GM23248 (cell line): ENCODE measurements at places on chromosomes 6 and 20.

GRCh38 chr20:46894971-46895905, 595 bp downstream of the EYA2 start:
- peak; percentile 41 for DNase-seq

DNA sequence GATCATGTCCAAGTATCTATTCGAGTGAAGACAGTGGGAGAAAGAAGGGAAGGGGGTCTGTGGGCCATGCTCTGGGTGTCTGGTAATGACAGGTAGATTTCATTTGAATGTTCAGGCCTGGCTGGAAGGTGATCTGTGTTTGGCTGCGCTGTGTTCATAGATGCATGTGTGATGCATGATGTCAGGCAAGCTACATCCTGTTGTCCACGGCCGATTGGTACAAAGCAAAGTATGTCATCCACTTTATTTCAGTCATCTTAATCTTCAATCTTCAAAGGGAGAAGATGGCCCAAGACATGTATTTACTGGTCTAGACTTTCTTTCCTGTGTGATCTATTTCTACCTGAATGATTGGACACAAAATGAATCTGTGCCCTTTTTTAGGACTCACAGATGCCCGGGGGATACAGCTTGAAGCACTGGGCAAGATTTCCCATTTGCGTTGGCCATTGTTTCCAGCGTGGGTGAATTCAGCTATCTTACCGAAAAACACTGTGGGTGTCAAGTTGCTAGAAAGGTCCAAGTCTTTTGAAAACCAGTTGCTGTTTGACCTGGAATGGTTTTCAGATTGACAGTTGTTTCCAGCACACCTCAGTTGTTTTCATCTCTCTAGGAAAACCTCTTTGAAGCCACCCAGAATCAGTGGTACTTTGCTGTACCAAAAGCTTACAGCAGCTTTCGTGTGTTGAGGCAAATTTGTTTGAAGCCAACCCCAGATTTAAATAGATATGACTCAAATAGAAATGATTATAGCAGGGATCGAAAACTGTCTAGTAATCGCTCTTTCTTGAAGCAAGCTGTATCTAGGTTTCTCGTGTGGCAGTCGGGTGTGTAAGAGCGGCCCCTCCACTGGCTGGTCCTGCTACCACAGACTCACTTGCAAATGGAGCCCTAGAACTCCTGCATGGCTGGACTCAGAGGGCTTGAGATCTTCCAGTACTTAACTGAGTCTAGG, 27.2 kb downstream of the DUSP22 start:
- DNase-seq = no peak

DNA sequence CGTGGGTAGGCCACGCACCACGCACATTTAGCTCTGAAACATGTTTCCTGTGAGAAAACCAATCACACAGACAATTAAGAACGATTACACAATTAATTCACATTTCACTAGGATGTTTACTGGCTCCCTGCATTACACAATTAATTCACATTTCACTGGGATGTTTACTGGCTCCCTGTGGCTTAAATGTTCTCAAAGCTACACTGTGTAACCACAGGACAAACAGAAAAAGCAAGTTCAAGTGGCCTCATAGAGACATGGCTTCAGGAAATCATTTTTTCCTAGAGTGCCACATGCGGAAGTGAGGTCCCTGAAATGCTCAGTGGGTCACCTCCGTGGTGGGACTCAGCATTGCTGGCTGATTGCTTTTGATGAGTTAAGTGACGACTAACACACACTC, 61.7 kb upstream of the XRN2 start:
- DNase-seq = no peak

DNA sequence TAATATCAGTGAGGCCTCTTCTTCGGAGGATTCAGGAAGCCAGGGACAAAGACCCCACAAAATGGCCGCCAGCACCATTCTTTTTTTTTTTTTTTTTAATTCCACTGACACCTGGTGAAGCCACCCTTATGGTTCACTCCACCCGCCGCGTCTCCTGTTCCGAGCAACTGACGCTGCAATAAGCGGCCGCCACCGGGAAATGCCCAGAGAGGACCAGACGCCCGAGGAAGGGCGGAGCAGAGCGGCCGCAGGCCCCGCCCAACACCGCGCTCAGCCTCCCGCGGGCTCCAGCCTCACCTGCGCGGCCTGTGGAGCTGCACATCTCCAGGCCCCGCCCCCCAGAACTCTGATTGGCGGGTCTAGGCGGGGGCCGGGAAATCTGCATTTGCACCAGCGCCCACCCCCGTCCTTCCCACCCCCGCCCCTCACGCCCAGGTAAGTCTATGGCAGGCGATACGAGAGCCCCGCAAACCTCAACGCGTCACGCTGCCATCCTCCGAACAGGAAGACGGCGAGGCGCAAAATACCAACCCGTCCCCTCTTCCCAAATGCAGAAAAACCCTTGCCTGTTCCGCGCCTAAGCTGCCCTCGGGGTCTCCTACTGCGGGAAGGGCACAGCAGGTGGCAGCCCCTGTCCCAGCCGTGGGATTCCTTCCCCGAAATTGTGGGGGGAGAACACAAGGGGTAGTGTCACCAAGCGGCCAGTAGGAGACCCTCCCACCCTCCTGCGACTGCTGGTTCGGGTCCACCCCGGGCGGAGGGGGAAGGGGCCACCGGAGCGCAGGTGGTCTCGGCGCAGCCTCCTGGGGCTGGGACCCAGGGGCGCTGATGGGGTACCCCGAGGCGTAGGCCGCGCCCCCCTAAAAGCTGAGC, 960 bp downstream of the ATP9A start:
- DNase-seq = peak; percentile 61

DNA sequence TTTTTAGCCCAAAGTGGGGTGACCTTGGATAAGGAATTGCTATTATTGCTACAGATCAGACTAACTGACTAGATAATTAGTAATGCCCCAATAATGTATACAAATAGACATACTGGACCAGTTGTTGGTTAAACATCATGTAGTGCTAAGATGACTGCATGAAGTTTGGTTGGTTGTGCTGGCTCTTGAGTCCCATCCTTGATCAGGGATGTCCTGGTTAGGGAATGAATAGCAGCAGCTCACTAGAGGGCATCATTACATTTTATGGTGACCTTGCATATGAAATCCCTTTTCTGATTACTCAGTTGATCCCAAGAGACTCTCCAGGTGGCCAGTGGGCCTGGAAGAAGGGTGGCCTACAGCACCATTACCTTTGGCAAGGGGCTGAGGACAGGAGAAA, 10.9 kb downstream of the TPBG start:
- DNase-seq = no peak

DNA sequence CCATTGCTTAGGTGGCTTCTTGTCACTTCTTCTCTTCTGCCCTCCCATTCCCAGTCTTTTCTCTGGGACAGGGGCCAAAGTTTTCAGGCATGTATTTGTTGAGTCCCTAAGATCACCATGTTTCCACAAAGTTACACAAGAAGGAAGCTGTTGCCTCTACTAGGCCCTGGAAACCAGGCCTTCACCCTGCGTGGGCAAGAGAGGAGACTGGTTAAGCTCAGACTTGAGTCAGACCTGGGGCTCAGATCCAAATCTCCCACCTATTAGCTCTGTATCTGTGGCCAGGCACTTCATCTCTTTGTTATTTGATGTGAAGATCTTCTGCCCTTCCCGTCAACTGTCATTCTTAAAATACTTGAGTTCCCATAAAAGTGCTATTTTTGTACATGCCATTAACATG, 154.6 kb downstream of the SASH1 start:
- DNase-seq = peak; percentile 95

GRCh38 chr20:57638173-57638894, 18.1 kb upstream of the ZBP1 start:
- peak; percentile 25 for DNase-seq

- no peak for DNase-seq
Observed at GRCh38 chr20:62252342-62252966, 14.1 kb downstream of the OSBPL2 start.

GRCh38 chr6:47479140-47479508, 1.5 kb downstream of the CD2AP start:
- peak; percentile 56 for DNase-seq

DNA sequence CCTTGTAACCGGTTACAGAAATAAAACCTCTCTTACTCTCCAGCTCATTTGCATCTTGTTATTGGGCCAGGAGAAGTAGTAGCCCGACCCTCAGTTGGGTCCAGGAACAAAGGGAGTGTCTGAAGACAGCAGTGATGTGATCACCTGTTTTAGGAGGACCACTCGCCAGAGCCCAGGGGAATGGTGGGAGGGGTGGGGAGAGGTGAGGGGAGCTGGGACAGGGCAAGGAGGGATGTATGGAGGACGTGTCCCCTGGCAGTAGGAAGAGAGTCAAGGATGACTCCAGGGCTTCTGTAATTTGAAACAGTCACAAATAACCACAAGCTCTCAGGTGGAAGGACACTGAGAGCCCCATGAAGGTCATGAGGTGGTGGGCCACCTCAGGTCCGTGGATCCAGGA, 1.4 kb upstream of the PCMTD2 start:
- DNase-seq = no peak

DNA sequence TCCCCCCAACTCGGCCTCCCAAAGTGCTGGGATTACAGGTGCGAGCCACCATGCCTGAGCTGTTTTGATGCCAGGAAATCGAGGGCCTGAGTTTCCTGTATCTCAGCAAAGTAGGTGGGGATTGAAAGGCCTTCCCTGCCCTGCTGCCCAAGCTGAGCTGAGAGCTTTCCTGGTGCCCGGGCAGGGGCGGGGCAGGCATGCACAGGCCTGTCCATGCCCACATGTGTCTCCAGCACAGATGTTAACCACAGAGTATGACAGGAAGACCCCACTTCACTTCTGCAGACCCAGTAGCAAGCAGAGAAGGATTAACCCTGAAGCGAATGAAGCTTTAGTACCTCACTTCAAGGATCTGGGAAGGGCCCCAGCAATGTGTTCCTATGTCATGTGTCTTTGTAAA, 66.0 kb downstream of the GPR6 start:
- no peak for DNase-seq

DNA sequence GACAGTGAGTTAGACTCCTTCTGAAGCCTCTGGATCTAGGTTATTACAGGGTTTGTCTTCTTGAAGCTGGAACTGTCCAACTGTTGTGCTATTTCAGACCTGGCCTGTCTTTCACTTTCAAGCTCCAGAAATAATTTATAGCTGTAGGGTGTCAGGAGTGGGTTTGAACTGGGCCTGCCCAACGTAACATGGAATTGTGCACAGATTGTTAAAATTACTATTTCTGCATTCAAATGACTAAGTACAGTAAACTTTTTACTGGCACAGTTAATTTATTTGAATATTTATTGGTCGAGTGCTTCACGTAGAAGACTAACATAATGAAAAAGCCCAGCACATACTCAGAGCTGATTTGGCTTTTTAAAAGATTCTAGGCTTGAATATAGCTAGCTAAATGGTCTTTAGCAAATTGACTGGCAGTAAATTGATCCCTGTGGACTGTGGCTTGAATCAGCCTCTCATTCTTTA, 74.3 kb downstream of the ARID1B start:
- no peak for DNase-seq

DNA sequence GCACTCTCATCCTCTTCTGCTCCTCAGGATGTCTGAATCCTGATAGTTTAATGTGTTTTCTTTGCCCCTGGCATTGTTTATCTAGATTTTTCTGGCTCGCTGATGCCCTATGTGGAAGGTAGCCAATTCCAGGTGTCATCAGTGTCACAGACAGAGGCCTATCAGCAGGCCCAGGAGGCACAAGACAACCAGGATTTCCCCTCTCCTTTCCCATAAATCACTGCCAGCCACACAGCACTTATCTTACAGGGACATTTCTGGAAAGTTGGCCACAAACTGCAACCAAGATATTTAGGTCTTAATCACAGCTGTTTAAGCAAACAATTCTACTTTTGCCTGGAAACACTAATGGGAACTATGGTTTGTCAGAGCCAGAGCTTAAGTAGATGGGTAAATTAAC, 28.1 kb downstream of the ADGRF5 start:
- no peak for DNase-seq
